ENCODE measurements at places on chromosomes 1 and 21.

- no peak for DNase-seq
These were observed 73.9 kb downstream of the SNRPE start for GRCh38 chr1:203935321-203935720.

DNA sequence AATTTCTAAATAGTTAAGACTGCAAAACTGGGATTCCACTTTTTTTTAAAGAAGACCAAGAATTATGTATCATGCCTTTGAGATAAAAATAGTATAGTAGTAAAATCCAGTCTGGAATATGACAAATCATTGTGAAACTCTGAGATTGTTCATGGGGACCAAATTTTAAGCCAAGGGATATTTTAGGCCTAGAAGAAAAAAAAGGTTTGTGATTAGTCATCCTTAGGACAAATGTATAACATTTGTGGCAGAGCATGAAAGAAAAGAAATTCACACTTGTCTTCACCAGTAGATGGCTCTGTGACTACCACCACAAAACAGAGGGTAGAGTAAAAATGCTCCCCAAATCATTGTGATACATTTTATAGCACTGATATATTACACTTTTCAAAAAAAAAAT, 226.1 kb downstream of the KCTD3 start:
- peak; percentile 85 for DNase-seq

DNA sequence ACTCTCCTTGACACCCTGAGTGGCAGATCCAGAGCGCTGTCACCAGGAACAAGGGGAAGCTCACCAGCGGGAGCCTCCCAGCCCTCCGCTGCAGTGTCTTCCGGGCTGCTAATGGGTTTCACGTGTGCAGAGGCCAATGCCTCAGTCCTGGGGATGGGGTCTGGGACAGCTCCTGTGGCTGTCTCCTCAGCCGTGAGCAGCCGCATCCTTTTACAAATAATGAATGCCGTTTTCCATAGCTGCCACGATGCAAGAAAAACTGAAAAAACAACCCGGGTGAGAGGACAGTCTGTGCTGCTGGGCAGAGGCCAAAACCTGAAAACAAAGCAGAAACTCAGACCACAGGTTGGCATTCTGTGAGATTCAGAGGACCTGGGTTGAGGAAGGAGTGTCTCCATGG, 212.2 kb upstream of the RAB4A start:
- no peak for DNase-seq

- no peak for DNase-seq
These were observed 5.2 kb downstream of the BRINP3 start for GRCh38 chr1:190472494-190472893.

- no peak for DNase-seq
These were observed 18.5 kb downstream of the CHAF1B start for GRCh38 chr21:36403713-36404112.

GRCh38 chr1:223006917-223007648, 136.0 kb downstream of the TLR5 start:
- DNase-seq, result peak; percentile 33

DNA sequence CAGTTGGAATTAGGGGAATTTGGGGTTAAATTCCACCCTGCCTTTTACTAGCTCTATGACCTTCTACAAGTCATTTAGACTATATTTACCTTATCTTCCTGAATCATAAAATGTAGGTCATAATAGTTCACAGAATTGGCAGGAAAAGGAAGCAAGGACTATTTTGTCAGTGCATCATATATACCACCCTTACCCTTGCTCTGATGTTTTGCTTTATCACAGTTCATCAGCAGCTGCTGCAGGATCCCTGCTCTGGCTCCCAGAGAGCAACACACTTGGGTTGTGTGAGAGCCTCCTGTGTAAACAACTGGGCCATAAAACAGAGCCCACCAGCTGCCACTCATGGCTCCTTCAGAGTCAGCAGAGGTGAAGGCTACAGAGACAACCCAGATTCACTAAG, 631.6 kb upstream of the CAMK1G start:
- no peak for DNase-seq

DNA sequence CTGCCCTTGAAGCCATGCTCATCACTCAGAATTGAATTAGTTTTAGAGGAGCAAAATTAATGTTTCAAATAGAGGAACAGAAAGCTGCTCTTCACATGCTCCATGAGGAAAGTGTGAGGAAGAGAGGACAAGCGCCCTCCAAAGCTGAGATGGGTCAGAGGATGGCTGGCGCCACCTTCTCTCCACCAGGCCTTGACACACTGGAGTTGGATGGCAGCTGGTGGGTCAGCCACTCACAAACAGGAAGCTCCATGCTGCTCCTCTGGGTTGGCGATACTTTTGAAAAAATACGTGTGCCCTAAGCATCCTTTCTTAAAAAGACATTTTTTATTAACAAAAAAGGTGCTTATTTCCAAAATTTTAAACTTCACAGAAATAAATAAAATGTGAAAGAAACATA, 3.1 kb upstream of the CD2 start:
- DNase-seq, result no peak

- DNase-seq, result no peak
These were observed 30.7 kb downstream of the ALPL start for GRCh38 chr1:21539933-21540332.

- no peak for DNase-seq
These were observed 123.7 kb downstream of the NOS1AP start for GRCh38 chr1:162193221-162193620.

DNA sequence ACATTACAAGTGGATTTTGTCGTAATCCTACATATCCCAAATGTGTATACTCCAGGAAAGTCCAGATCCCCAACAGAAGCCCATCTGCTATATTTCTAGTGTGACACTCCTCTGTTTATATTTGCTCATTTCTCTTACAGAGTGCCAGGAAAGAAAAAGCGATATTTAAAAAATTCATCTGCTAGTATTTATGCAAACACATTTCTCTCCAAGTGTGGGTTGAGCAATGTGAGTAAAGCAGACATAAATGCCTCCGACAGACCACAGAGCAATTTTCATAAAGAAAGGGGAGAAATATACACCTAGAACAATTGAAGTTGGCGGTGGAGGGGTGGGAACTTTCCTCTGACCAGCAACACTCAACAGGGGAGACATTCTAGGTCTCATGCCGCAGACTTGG, 22.2 kb upstream of the RAP1A start:
- no peak for DNase-seq

DNA sequence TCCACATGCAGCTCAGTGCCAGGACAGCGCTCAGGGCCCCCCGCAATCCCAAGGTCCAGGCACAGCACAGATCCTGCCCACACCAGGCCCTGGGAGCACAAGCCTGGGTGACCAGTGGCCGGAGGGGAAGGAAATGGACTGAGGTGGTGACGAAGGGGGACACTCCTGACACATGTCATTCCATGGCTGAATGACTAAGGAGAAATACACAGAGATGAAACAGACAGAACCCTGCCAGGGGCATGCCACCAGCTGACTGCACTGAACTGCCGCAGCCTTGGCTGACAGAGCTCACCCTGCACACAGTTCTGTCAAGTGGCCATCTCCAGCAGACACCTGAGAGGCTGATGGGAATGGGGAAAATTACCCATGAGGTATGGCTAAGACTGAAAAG, 56.1 kb downstream of the HSF2BP start:
- DNase-seq, result no peak

- peak; percentile 94 for DNase-seq
These were observed 34.4 kb upstream of the COP1 start for GRCh38 chr1:176241385-176242015.

DNA sequence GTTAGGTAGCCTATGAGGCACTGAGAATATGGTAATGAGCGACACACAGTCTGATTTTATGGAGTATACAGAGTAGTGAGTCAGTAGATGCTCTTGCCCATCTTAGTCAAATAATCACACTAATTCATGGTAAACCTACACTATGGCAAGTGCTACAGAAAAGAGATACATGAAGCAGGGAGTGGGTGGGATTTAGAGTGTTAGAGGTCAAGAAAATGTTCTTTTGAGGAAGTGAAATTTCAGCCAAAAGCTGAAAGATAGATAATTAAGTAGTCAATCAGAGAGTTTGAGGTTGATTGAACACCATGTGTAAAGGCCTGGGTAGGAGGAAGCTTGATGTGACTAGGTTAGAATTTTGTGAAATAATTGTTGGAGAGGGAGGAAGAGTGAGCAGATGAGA, 14.7 kb downstream of the MDM4 start:
- DNase-seq, result no peak

DNA sequence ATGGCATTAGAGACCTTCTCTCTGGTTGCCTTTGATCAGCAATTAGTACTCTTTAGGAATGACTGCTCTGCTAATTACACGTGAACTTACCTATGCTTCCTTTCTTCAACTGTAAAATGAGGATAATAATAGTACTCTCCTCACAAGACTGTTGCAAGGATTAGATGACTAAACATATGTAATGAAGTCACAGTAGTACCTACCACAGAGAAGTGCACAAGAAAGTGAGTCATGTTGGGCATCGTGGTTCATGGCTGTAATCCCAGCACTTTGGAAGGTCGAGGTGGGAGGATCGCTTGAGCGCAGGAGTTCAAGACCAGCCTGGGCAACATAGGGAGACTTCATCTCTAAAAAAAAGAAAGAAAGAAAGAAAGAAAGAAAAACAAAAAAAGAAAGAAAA, 68.1 kb upstream of the AK4 start:
- peak; percentile 84 for DNase-seq

GRCh38 chr1:53295726-53296116, 32.1 kb downstream of the LRP8 start:
- DNase-seq, result no peak

DNA sequence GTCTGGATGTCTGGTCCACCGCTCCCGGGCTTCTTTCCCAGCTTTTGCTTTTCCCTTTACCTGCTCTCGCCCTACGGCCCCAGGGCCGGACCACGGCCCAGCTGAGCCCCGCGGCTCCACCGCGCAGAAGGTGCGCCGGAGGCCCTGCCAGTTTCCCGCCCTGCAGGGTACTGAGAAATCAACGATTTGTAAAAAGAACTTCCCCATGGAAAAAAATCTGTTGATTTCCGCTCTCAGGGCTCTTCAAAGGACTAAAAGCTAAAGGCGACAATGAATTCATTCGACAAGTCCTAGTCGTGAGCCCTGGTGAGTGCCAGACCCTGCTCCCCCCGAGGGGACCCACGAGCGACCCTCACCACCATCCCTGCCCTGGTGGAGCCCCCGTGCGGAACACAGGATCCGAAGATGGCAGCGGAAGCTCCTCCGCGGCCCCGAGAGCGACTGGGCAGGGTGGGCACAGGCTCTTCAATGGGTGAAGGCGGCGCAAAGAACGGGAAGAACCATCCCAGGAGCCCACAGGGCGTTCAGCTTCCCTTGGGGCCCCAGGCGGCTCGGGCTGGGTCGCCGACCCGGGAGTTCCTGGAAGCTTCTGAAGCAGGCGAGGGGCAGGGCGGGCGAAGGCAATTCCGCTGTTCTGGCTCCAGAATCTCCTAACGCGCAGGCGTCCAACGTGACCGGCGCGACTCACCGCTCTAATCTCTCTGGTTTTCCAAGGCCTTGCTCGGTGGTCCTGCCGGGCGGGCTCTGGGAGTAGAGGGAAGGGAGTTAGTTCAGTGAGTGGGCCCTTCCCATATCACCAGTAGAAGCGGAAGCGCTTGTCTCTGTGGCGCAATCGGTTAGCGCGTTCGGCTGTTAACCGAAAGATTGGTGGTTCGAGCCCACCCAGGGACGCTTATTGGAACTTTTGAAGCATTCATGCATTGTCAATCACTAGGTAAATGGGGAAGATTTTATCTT, 6.6 kb upstream of the RNU1-2 start:
- peak; percentile 79 for DNase-seq

DNA sequence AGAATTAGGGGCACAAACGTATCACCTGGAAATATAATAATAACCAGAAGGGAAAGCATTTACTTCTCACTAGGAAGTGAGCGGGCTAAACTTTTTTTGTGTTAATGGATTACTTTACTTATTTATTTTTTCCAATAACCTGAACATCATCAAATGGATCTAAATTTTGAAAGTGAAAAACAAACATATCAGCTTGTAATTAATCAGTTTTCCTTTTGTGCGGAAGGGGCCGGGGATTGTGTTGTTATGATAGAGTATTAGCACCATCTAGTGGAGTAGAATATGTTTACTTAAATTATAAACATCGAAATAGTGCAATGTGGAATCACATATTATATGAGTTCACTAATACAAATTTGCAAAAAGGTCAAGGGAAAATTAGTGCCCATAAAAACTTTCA, 9.0 kb downstream of the CFH start:
- DNase-seq, result peak; percentile 41

GRCh38 chr1:6218375-6219164, 12.7 kb downstream of the RNF207 start:
- no peak for DNase-seq

DNA sequence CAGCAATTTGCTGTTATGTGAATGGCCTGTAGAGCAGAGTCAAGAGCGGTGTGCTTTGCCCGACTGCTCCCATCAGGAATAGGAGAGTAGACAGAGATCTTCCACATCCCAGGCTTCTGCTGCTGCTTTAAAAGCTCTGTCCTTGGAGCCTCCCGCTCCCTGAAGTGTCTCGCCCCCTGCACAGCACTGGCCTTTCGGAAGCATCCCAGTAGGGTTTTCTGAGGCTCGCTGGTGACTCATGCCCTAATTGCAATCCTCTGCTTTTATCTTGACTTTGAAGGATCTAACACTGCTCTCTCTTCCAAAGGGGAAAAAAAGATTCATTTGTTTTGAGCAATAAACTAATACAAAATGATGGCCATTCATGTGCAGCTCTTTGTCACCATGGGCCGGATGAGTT, 13.3 kb upstream of the CD101 start:
- peak; percentile 79 for DNase-seq

DNA sequence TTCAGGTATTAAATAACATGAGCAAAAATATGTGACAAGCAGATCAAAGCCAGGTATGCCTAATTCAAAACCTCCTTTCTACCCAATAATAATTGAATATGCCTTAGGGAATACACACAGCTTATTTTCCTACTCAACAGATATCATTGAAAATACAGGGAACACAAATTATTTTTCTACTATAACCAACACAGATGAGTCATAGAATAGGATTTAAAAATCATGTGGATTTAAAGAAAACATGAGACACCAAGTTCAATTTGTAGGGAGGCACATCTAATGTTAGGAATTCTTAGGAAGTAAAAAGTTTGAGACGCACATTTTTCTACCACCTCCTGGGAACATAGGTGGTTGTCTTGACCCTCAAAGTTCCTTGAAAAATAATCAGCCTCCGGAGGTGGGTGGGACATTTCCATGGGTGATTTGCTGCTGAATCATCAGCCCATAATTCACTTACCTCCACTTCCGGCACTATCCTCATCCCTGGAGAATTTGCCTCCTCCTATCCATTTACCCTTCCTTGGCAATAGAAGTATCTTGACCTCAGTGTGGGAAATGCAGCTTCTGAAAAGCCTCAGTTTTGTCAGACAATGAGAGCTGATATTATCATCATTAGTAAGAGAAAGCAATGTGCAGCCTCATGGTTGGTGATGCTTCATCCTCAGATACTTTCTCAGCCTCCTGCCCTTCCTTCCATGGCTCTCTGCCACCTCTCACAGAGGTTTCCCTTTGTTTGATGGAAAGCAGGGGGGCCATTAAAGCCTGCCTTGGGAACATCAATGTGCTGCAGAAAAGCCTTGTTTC, 33.5 kb upstream of the RGS4 start:
- DNase-seq, result peak; percentile 92

GRCh38 chr1:29408831-29409605, 172.7 kb downstream of the PTPRU start:
- DNase-seq, result no peak

GRCh38 chr1:204463125-204464060, 31.2 kb downstream of the PIK3C2B start:
- DNase-seq, result peak; percentile 18

- no peak for DNase-seq
These were observed 20.9 kb downstream of the TCHHL1 start for GRCh38 chr1:152067929-152068328.

Data from fibroblast of mammary gland (primary cell).